Activated CD4-positive, alpha-beta T cell treated with anti-CD3 and anti-CD28 coated beads, Interleukin-2, amount 50 U/mL, for 4 hours (primary cell): ENCODE measurements at places on chromosomes 4 and X.

- DNase-seq: no peak
Observed at GRCh38 chr4:140302151-140302859, 71.1 kb upstream of the SCOC start.

DNA sequence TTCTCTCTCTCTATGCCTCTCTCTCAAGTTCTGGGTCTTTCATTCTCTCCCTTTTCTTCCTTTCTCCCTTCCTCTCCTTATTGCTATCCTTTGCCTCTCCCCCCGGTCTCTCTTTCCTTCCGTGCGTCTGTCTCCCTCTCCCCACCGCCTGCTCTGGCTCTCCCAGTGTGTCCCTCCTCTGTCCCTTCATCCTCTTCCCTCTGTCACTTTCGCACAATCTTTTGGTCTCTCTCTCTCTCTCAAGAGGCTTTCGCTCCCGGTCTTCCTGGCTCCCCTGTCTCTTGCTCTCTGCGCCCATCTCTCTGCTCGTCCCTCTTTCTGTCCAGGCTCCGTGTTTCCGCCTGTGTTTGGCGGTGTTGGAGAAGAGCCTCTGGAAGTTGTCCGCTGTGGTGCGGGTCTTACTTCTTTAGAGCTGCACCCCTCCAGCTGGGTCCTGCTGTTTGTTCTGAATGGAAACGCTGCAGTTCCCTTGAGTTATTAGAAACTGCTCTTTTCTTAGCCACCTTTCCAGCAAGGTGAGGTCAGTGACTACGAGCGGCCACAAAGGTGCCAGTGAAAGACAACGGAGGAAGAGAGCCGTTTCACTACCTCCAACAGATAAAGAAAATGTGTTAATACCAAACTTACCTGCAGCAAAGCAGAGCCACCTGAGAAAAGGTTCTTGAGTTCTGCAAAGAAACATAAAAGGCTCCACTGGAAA is 1.1 kb downstream of the BMPR1B start:
- no peak for DNase-seq

GRCh38 chrX:85503258-85504158 is 124.0 kb upstream of the POF1B start:
- no peak for DNase-seq

GRCh38 chrX:112636288-112636687 is 43.5 kb downstream of the LHFPL1 start:
- no peak for DNase-seq

DNA sequence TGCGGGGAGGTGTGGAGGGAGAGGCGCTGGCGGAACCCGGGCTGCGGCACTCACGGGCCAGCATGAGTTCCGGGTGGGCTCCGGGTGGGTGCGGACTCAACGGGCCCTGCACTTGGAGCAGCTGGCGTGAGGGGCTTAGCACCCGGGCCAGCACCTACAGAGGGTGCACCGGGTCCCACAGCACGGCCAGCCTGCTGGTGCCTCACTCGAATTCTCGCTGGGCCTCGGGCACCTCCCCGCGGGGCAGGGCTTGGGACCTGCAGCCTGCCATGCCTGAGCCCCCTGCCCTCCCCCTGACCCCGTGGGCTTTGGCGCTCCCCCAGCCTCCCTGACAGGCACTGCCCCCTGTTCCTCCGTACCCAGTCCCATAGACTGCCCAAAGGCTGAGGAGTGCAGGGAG is 10.8 kb upstream of the CAMK2D start:
- no peak for DNase-seq
